ENCODE measurements at places on chromosomes 2 and 18.
A peak's percentile ranks its signal among the peaks of the same experiment; 100 is the strongest.

GRCh38 chr18:26460449-26461091 is 87.8 kb downstream of the KCTD1 start:
- no peak for DNase-seq

DNA sequence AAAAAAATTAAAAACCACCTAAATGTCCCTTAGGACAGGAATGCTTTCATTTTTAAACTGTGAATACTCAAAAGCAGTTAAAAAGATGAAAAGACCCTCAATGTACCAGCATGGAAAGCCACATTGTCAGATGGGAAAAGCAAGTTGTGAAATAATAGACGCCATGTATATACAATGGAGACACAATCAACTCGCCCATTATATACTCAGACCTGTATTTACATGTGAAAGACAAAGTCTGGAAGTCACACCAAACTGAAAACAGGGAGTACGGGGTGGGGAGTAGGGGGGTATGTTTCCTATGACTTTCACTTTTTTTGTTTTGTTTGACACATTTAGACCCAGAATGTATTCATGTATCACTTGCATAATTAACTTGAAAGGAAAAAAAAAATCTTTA is 75.6 kb downstream of the CELF4 start:
- no peak for DNase-seq

GRCh38 chr2:100230754-100231153 is 88.4 kb upstream of the AFF3 start:
- no peak for DNase-seq

GRCh38 chr18:48986851-48987761 is 36.3 kb upstream of the SMAD7 start:
- no peak for DNase-seq

GRCh38 chr18:54076166-54076565 is 148.3 kb downstream of the MBD2 start:
- DNase-seq: no peak

- peak; percentile 49 for DNase-seq
These were observed 28.3 kb upstream of the ICOS start for GRCh38 chr2:203908066-203908796.

DNA sequence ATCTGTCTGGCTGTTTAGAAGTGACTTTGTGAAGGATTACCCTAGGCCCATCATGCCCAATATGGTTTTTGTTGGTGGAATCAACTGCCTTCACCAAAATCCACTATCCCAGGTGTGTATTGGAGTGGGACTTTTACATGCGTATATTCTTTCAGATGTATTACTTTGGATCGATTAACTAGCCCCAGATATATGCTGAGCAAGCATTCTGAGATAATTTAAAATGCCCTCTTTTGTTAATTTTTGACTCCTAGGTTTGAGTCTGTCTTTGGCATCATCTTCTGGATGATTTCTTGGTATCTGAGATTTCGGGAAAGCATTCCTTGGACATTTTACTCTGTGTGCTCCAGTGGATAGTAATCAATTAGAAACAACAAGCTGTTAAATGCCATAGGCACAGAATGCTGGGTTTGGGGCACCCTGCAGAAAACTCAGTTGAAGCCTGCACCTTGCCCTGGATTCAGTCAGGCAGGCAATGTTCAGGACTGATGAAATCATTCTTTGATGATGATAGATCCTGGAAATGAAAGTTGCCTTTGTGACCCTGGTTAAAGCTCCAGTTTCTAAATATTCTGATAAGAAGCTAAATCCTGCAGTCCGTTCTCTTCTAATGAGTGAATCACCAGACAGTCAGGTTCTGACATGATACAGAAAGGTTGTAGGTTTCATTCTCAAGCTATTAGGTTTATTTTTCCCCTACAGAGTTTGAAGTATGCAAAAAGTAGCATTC is 1.1 kb downstream of the UGT1A1 start:
- no peak for DNase-seq

GRCh38 chr2:64908406-64908805 is 80.8 kb upstream of the SLC1A4 start:
- DNase-seq: no peak

- no peak for DNase-seq
These were observed 249.8 kb upstream of the ATP5MC3 start for GRCh38 chr2:175431101-175431946.

- no peak for DNase-seq
These were observed 31.9 kb upstream of the EFR3B start for GRCh38 chr2:25009954-25010353.

- no peak for DNase-seq
These were observed 3.4 kb downstream of the NAGK start for GRCh38 chr2:71071681-71072398.

DNA sequence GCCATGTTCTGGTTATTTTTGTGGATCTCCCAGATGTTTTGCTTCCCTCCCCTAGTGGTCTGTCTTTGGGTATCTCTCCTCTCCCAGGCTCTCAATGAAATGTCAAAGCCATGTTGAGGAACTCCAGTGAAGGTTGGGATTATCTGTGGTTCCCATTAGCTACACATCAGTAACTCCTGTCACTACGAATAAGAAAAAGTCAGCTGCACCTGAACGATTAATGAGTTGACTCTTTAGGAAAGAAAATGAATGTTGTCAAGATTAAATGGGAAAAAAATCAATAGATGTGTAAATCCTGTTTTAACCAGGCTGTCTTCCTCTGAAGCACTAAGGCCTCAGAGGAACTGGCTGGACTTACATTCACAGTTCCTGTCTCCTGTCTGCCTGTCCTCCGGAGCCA is 94.0 kb upstream of the DAPL1 start:
- no peak for DNase-seq

DNA sequence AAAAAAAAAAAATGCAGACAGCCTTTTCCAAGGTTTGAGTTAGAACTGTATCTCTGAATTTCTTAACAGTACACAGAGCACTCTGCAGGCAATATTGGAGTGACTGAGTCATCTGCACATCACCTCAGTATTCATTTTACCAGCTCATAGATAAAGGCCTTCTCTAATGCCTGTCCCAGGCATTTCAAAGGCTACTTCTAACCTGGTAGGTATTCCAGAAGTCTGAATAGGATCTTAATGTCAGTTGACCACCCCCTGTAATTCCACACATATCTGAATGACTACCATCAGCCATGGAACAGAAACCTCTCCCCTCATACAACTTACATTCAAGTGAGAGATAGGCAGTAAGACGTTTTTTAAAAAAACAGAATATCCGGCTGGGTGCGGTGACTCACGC is 9.0 kb downstream of the METTL21A start:
- no peak for DNase-seq

GRCh38 chr2:3814706-3815245 is 111.4 kb downstream of the DCDC2C start:
- DNase-seq: no peak

GRCh38 chr2:15300624-15301573 is 260.2 kb downstream of the NBAS start:
- DNase-seq: no peak

GRCh38 chr2:233672886-233673285 is 1.2 kb downstream of the UGT1A9 start:
- no peak for DNase-seq

DNA sequence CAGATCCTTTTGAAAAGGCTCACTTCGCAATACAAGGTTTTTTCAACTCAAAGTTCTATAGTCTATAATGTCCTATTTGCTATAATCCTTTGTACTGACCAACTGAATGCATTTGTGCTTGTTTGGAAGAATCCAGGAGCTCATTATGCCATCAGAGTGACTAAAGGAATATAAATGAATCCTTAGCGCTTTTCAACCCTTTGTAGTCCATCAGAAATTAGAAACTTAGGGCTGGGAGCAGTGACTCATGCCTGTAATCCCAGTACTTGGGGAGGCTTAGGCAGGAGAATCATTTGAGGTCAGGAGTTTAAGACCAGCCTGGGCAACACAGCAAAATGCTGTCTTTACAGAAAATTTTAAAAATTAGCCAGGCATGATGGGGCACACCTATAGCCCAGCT is 330.2 kb upstream of the CHAC2 start:
- no peak for DNase-seq

GRCh38 chr2:209985874-209986273 is 16.6 kb upstream of the RPE start:
- no peak for DNase-seq

DNA sequence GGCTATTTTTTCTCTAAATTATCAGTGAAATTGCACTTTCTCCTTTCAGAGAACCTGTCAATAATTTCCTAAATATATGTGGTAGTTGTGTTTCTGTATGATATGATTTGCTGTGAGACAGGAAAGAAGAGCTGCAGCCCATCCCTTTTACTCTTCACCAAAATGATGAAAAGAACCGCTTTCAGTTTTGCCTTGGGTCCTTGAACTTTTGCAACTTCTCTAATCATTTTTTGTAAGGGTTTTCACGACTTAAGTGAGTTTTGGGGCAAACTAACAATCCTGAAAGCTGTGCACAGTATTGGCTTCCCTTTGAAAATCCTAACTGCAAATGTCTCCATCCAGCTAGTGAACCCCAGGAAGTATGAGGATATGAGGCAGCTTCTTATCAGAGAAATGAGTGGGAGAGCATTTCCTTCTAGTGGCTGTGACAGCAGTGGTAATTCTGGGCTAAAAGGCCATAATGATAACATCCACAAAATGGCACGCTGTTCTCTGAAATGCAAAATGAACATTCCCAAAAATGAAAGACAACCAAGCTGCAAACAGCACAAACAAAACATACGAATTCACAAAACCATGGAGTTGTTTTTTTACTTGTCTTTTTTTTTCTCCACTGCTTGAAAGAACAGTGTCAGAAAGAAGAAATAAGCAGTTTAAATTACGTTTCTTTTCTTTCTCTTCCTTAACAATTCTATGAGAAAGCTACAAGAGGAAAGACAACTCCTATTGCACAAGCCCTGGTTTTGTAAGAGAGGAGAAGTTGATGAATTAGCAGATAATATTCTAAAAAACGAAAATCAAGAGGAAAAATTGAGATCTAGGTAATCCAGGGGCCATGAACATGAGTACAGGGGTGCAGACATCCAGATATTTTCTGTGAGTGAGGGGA is 1291.6 kb upstream of the ZEB2 start:
- no peak for DNase-seq

DNA sequence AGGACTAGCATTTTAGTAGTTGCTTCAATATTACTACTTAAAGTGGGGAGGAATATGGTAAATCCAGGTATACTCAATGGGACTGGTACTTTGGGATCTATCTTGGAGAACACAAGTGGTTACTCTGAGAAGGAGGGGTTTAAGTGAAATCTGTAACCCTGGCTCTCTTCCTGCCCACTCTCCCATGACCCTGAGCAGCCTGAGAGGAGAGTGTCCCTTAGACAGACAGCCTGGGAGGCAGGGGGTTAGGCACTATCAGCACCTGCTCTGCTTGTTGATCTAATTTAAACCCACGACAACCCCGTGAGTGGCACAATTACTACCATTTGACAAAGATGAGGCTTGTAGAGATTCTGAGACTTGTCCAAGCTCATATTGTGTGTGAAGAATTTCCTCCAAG is 395.5 kb downstream of the ALK start:
- DNase-seq: no peak

- no peak for DNase-seq
These were observed 44.4 kb downstream of the TFPI start for GRCh38 chr2:187509667-187510417.

- no peak for DNase-seq
These were observed 120.7 kb downstream of the PLA2R1 start for GRCh38 chr2:159941729-159942128.

- peak; percentile 33 for DNase-seq
These were observed 28.8 kb upstream of the DDX18 start for GRCh38 chr2:117785740-117786139.

- DNase-seq: no peak
These were observed 297.2 kb upstream of the SLC14A2 start for GRCh38 chr18:45317948-45318640.

DNA sequence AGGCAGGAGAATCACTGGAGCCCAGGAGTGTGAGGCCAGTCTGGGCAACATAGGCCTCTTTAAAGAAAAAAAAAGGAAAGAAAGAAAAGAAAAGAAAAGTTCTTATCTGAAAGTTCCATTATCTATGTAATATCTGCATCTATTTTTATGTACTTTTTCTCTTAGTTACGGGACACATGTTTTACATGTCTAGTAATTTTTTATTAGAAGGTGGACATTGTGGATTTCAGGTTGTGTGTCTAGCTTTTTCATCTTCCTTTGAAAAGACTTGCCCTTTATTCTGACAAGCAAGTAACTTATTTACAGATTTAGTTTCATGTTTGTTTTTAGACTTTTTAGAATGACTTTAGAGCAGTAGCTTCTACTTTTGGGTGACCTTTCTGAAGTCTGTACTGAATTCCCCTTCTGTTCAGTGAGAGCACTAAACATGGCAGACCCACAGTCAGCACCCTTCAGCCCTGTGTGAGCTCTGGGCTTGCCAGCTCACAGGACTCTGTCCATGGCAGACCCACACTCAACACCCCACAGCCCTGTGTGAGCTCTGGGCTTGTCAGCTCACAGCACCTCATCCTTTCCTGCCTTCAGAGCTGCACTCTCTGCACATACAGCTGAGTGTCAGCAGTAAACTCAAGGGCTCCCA is 17.5 kb downstream of the TRAPPC12 start:
- no peak for DNase-seq

GRCh38 chr2:196502386-196502785 is 137.1 kb upstream of the CCDC150 start:
- no peak for DNase-seq

DNA sequence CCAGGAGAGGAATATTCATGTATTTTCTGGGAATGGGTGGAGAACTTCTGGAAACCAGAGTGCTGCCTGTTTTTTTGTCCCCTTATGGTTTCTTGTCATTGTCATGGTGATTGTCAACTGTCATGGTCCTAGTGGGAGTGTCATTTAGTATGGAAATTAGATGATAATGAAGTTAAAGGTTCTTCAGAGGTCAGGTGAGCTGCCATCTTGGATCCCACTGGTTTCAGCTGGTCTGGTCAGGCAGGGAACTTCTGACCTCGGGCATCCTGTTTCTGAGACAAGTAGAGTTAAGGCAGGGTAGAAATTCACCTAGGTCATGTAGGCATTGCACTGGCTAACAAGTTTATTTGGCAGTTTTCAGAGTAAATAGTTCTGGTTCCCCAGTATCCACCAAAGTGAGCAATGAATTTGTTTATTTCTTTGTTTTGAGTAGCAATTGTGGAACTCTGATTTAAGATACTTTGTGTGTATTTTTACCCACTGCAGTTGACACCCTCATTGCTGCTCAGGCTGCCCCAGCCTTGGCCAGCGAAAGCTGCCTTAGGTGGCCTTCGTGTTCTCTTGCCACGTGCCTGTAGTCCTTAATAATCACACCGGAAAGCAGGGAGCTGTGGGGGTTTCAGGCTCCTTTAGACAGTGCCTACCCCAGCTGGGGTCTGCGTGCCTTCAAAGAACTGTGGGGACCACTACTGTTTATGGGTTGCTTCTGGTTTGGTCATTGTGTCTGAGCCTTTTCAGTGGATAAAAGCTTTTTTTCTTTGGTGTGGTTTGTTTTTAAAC is 48.7 kb downstream of the NCK2 start:
- DNase-seq: no peak

- DNase-seq: no peak
These were observed 142.2 kb downstream of the SATB2 start for GRCh38 chr2:199315299-199316179.

GRCh38 chr2:95314598-95314963 is 17.4 kb downstream of the KCNIP3 start:
- DNase-seq: no peak

- no peak for DNase-seq
These were observed 18.5 kb upstream of the POLI start for GRCh38 chr18:54250846-54251261.
